ENCODE measurements at places on chromosomes 7 and 10.
A peak's percentile ranks its signal among the peaks of the same experiment; 100 is the strongest.

GRCh38 chr10:82477776-82478175 lies 602.8 kb downstream of the NRG3 start:
- DNase-seq, result no peak

GRCh38 chr7:140060243-140060630 lies 2.5 kb downstream of the PARP12 start:
- no peak for DNase-seq

DNA sequence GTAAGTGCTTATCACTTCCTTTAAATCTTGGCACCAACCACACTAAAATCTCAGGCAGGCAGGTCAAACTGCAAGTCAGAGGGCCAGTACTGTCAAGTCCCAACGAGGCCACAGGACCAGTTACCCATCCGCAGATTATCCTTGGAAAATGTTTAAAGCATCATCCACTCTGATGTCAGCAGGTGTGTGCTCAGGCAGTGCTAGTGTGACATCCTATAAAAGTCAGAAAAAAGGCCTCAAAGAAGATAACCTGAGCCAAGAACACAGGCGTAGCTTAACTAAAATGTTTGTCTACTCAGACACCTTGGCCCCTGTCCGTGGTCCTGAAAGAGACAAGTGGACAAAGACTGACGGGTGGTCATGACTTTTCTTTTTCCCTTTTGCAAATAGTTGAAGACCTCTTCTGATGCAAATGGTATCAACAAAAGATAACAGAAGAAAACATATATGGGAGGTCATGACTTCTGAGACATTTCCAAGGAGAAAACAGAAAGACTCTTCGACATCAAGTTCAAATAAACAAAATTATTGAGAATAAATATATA lies 309.3 kb downstream of the KCNMA1 start:
- DNase-seq, result peak; percentile 6

GRCh38 chr10:68330852-68331454 lies 911 bp upstream of the HNRNPH3 start:
- peak; percentile 10 for DNase-seq

GRCh38 chr10:71262027-71262426 lies 49.7 kb downstream of the UNC5B start:
- DNase-seq, result no peak

GRCh38 chr10:131725581-131726069 lies 175.2 kb upstream of the PPP2R2D start:
- no peak for DNase-seq

DNA sequence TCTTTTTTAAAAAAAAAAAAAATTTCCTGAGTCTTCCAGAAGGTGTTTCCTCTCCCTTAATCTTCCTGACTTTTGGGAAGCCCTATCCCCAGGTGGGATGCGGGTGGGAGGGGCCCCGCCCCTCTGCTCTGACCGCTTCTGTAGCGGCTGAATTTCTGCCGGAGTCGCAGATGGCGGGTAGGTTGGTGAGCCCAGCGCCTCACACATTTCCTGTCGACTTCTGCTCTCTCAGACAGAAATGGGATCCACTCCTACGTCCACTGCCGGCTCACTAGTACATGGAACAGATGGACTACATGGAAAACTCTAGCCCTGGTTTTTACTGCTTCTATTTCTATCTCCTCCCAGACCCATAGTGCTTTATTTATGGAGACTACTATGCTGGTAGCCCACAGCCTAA lies 90.9 kb downstream of the NEUROD6 start:
- DNase-seq, result no peak

- DNase-seq, result no peak
These were observed 2.1 kb downstream of the ETV1 start for GRCh38 chr7:13987395-13987794.

Data from stimulated activated CD4-positive, alpha-beta T cell treated with anti-CD3 and anti-CD28 coated beads, Interleukin-2, amount 100 ng/mL, for 48 hours (primary cell).